ENCODE measurements at places on chromosomes 12 and 14.

DNA sequence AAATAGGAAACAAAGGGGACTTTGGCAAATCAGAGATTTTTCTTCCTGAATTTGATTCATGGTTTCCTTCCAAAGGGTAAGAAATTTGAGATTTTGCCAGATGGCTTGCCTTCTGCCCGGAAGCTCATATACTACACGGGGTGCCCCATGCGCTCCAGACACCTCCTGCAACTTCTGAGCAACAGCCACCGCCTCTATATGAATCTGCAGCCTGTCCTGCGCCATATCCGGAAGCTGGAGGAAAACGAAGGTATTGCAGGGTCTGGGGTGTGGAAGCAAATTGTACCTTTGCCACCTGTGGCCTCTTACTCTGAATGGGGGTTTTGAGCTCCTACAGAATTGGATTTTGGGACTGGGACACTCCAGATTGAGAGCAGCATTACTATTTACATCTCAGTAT lies 63.5 kb downstream of the FRMD6 start:
- no peaks in the 10 kb centered on the region for H3K36me3 ChIP-seq
- peaks cover 3% of the 10 kb centered on the region for H3K27me3 ChIP-seq
- H3K27ac ChIP-seq, result no peak overlapping the region
- no peak for DNase-seq
- no peaks in the 10 kb centered on the region for H3K4me1 ChIP-seq

DNA sequence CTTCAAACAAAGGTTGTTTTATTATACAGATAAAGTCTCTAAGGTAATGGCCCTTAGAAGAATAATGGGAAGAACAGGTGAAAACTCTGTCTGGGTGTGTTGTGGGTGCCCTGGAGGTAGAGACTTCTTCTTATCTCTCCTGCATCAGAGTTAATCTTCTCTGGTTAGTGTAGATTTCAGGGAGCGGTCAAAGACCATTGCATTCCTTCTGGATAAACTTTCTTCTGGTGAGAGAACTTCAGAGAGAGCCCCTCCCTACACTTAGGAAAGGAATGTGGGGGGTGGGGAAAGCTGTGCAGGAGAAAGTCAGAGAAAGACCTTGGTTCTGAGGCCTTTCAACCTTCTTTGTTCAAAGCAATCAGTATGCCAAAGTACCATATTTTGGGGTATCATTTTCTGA lies 658.5 kb downstream of the DIO2 start:
- no peaks in the 10 kb centered on the region for H3K27me3 ChIP-seq
- DNase-seq, result no peak
- H3K4me1 ChIP-seq, result no peaks in the 10 kb centered on the region
- H3K4me3 ChIP-seq, result no peak overlapping the region

DNA sequence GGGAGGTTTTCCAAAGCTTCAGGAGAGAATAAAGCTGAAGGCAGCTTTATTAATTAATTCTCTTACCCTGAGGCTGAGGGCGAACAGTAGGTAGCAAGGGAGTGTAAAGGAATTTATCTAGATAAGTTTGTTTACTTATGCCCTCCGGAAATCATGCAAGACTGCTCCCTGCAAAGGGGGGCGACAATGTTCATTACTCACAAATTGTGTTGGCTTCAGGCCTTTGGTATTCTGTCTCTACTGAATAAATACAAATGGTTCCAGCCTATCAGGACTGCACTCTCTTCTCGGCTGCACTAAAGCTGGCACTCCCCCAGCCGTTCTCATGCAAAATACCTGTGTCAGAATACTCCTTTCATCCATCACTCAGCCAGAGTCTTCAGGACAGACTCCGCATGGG lies 120.8 kb downstream of the PPHLN1 start:
- H3K36me3 ChIP-seq, result peaks cover 13% of the 10 kb centered on the region
- no peak for DNase-seq
- no peaks in the 10 kb centered on the region for H3K4me1 ChIP-seq
- no peak overlapping the region for H3K4me3 ChIP-seq

- DNase-seq, result no peak
- no peak overlapping the region for H3K27ac ChIP-seq
- no peaks in the 10 kb centered on the region for H3K36me3 ChIP-seq
- H3K27me3 ChIP-seq, result no peaks in the 10 kb centered on the region
- peaks cover 7% of the 10 kb centered on the region for H3K4me1 ChIP-seq
Observed at GRCh38 chr12:67442347-67442841, 173.2 kb downstream of the CAND1 start.

GRCh38 chr12:55736780-55737580 lies 5.9 kb upstream of the GDF11 start:
- DNase-seq, result no peak
- no peaks in the 10 kb centered on the region for H3K36me3 ChIP-seq
- peaks cover 6% of the 10 kb centered on the region for H3K4me1 ChIP-seq
- no peaks in the 10 kb centered on the region for H3K27me3 ChIP-seq
- no peak overlapping the region for H3K27ac ChIP-seq

GRCh38 chr14:100131181-100131580 lies 28.3 kb downstream of the DEGS2 start:
- no peak overlapping the region for H3K27ac ChIP-seq
- H3K36me3 ChIP-seq, result peaks cover 98% of the 10 kb centered on the region
- no peak overlapping the region for H3K4me3 ChIP-seq
- no peak for DNase-seq
- H3K27me3 ChIP-seq, result no peaks in the 10 kb centered on the region

DNA sequence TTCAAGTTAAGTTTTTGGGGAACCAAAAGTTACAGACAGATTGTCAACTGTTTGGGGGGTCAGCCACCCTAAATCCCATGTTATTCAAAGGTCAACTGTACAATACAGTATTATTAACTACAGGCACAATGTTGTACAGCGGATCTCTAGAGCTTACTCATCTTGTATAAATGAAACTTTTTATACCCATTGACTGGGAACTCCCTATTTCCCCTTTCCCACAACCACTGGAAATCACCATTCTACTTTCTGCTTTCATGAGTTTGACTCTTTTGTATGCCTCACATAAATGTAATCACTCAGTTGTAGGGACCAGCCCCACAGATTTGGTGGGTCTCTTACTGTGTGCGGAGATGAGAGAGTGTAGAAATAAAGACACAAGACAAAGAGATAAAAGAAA lies 57.8 kb downstream of the SLCO1B3 start:
- no peaks in the 10 kb centered on the region for H3K4me1 ChIP-seq
- no peak overlapping the region for H3K27ac ChIP-seq
- DNase-seq, result no peak
- H3K27me3 ChIP-seq, result no peaks in the 10 kb centered on the region

DNA sequence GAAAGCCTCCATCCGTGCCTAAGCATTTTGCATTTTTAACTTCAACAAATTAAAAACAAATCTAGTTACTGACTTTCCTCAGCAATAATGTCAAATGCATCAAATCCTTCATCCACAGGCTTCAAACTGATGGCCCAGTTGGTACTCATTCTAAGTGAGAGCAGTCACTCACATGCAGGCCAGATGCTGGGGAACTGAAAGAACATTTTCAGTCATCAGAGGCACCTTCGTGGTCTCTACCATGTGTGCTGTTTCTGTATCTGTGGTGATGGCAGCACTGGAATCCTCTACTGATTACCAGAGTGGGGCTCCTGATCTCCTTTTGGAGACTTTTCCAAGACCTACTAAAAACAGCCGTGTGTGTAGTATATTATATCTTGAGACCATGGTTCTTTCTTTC lies 145.2 kb downstream of the PRIMA1 start:
- H3K4me3 ChIP-seq, result no peak overlapping the region
- H3K27ac ChIP-seq, result no peak overlapping the region
- DNase-seq, result no peak
- H3K4me1 ChIP-seq, result no peaks in the 10 kb centered on the region
- peaks cover 6% of the 10 kb centered on the region for H3K27me3 ChIP-seq

GRCh38 chr12:113334786-113335539 lies at the start of gene SLC8B1:
Gene SLC8B1, minus strand, starts transcription at chr12:113335109. Its CDS starts 2,231 bp downstream, at chr12:113332878.
- peaks cover 25% of the 10 kb centered on the region for H3K36me3 ChIP-seq
- peak within 1 kb of the TSS; percentile 93 for H3K4me3 ChIP-seq
- peak; percentile 67 for DNase-seq
- peak within 1 kb of the TSS; percentile 52 for H3K27ac ChIP-seq
- peaks cover 8% of the 10 kb centered on the region for H3K4me1 ChIP-seq
- peaks cover 10% of the 10 kb centered on the region for H3K27me3 ChIP-seq

GRCh38 chr14:51035611-51036192 lies 59.2 kb downstream of the TRIM9 start:
- H3K36me3 ChIP-seq, result no peaks in the 10 kb centered on the region
- DNase-seq, result no peak
- H3K4me3 ChIP-seq, result no peak overlapping the region
- no peaks in the 10 kb centered on the region for H3K4me1 ChIP-seq

DNA sequence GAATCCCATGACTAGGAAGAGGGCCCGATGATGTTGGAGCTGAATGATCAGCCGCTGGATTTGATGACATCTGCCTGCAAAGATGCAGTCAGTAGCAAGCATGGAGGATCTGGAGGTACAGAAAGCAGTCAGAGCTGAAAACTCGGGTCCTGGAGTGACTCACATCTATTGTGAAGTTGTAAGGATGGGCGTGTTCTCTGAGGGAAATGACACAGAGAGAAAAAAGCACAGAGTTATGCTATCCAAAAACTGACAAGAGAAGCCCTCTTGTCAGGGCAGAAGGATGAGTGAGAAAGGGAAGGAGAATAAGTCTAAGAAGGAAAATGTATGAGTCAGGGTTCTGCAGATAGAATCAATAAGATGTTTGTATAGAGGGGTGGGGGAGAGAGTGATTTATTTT lies 380.4 kb upstream of the CCDC196 start:
- no peaks in the 10 kb centered on the region for H3K36me3 ChIP-seq
- H3K27me3 ChIP-seq, result peaks cover 10% of the 10 kb centered on the region
- H3K4me1 ChIP-seq, result no peaks in the 10 kb centered on the region
- H3K4me3 ChIP-seq, result no peak overlapping the region
- H3K27ac ChIP-seq, result no peak overlapping the region
- no peak for DNase-seq

DNA sequence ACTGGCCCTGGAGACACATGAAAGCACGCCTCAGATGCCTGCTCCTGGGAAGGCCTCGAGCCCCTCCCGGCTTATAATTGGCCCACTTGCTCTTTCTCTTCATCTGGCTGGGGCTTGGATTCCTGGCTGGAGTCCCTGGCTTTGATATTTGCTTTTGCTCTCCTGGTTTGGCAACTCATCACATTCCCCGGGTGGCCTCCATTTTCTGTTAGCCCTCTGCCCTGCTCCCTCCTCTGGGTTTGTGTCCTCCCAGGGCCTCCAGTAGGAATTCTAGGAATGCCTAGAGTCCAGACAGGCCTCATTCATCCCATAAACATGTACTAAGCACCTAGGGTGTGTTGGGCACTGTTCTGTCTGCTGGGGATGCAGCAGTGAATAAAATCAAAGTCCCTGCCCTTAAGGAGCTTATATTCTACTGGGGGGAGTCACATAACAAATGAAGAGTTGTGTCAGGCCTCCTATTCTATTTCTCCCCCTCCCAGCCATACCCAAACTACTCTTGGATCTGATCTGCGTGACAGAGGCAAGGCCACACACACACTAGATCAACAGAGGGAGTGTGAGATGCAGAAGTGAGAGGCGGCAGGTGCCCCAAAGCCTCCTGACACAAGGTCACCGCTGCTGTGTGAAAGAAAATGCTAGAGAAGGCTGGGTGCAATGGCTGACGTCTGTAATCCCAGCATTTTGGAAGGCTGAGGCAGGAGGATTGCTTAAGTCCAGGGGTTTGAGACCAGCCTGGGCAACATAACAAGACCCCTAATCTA lies 21.3 kb upstream of the TSPAN9 start:
- H3K27ac ChIP-seq, result no peak overlapping the region
- no peak for DNase-seq
- no peaks in the 10 kb centered on the region for H3K27me3 ChIP-seq
- no peaks in the 10 kb centered on the region for H3K36me3 ChIP-seq

GRCh38 chr14:65101631-65102440 lies 481 bp downstream of the MAX start:
- H3K27me3 ChIP-seq, result no peaks in the 10 kb centered on the region
- H3K36me3 ChIP-seq, result peaks cover 10% of the 10 kb centered on the region
- DNase-seq, result peak; percentile 60
- peak overlapping the region; percentile 97 for H3K27ac ChIP-seq
- peak overlapping the region; percentile 78 for H3K4me3 ChIP-seq
- peaks cover 18% of the 10 kb centered on the region for H3K4me1 ChIP-seq

DNA sequence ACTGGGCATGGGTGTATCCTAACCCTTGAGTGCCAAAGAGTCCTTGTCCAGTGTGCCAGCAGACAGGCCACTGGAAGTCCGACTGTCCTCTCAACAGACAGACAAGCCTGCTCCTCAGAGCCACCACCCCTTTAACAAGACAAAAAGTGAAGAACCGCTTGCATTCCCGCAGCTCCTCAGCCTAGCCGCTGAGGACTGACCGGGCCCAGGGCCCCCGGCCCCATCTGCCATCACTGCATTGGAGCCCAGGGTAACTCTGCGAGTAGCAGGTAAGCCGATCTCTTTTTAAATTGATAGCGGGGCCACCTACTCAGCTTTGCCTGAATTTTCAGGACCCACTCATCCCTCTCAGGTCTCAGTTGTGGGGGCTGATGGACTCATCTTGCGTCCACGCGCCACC lies 68.9 kb downstream of the MOK start:
- H3K27me3 ChIP-seq, result no peaks in the 10 kb centered on the region
- H3K27ac ChIP-seq, result no peak overlapping the region
- no peaks in the 10 kb centered on the region for H3K36me3 ChIP-seq
- no peak overlapping the region for H3K4me3 ChIP-seq
- DNase-seq, result no peak

DNA sequence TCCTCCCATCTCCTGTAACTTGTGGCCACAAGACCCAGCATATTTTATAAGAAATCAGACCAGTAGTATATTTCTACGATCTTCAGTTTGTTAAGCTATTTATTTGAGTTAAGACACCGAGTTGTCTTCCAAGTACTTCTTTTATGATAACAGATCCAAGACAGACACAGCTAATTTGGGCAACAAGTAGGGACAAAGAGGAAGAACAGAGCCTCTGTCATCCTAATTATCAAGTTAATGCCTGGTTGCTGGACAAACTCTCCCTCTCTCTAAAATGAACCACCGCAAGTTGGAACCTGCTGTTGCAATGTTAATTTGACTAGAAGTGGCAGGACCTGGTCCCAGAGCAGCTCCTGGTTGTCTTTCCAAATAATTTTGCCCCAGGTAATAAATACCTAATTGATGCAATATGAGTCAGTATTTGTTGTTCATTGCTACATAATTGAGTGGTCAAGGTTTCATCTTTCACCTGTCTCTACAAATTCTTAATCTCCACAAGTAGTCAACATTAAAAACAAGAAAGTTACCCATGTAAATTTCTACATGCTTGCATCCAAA lies 323.7 kb downstream of the PAWR start:
- H3K36me3 ChIP-seq, result no peaks in the 10 kb centered on the region
- no peaks in the 10 kb centered on the region for H3K4me1 ChIP-seq
- no peaks in the 10 kb centered on the region for H3K27me3 ChIP-seq
- no peak overlapping the region for H3K27ac ChIP-seq

- H3K27me3 ChIP-seq, result peaks cover 15% of the 10 kb centered on the region
- no peaks in the 10 kb centered on the region for H3K36me3 ChIP-seq
- H3K4me1 ChIP-seq, result no peaks in the 10 kb centered on the region
- H3K27ac ChIP-seq, result no peak overlapping the region
Observed at GRCh38 chr12:34398706-34399630, 376.7 kb downstream of the ALG10 start.
